HFFc6 (cell line): ENCODE measurements at places on chromosomes 7 and 10. TPM values are rescaled to one million over a fixed set of nuclear protein-coding genes. Genes with fewer than 3 reads are reported as not detected.

The PLXDC2 gene
- 0.28 to 2.9 TPM (median 1.6 TPM) in 3 replicates for total RNA-seq

The HOXA10 gene
- 37.4 to 42.6 TPM (median 39.9 TPM) in 3 replicates for total RNA-seq

The GPR15LG gene
- total RNA-seq: not detected in 2 replicates

The KLF14 gene
- total RNA-seq: not detected in 3 replicates

GRCh38 chr7:131653418-131654248, 97.2 kb upstream of the PODXL start:
- peaks cover 36% of the 10 kb centered on the region for H3K4me1 ChIP-seq
- H3K36me3 ChIP-seq: no peaks in the 10 kb centered on the region
- peak overlapping the region; percentile 64 for H3K4me3 ChIP-seq
- peak; percentile 43 for DNase-seq
- peak overlapping the region; percentile 53 for H3K27ac ChIP-seq

GRCh38 chr7:116739307-116739706, 67.3 kb downstream of the MET start:
- no peak overlapping the region for H3K4me3 ChIP-seq
- DNase-seq: no peak
- H3K36me3 ChIP-seq: peaks cover 82% of the 10 kb centered on the region
- peaks cover 79% of the 10 kb centered on the region for H3K4me1 ChIP-seq

GRCh38 chr7:67518580-67518979, 521.9 kb downstream of the TYW1 start:
- no peaks in the 10 kb centered on the region for H3K27me3 ChIP-seq
- H3K4me1 ChIP-seq: no peaks in the 10 kb centered on the region
- DNase-seq: no peak
- H3K4me3 ChIP-seq: no peak overlapping the region

GRCh38 chr7:29657288-29657687, 93.7 kb downstream of the PRR15 start:
- H3K27me3 ChIP-seq: no peaks in the 10 kb centered on the region
- no peaks in the 10 kb centered on the region for H3K36me3 ChIP-seq
- no peak for DNase-seq
- no peak overlapping the region for H3K4me3 ChIP-seq
- H3K27ac ChIP-seq: no peak overlapping the region
- no peaks in the 10 kb centered on the region for H3K4me1 ChIP-seq

GRCh38 chr10:70592186-70592735, 10.3 kb downstream of the PRF1 start:
- H3K4me3 ChIP-seq: no peak overlapping the region
- no peaks in the 10 kb centered on the region for H3K36me3 ChIP-seq
- H3K27ac ChIP-seq: no peak overlapping the region
- peaks cover 64% of the 10 kb centered on the region for H3K27me3 ChIP-seq
- no peak for DNase-seq
- no peaks in the 10 kb centered on the region for H3K4me1 ChIP-seq

DNA sequence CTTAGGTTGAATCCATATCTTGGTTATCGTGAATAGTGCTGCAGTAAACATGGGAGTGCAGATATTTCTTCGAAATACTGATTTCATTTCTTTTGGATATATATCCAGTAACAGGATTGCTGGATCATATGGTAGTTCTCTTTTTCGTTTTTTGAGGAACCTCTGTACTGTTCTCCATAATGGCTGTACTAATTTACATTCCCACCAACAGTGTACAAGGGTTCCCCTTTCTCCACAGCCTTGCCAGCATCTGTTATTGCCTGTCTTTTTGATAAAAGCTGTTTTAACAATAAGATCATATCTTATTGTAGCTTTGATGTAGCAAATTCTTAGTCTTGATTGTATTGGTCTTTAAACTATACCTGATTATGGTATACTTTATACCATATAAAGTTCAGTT, 45.3 kb downstream of the ZNRF2 start:
- no peaks in the 10 kb centered on the region; the same call in 1 of the 2 replicates for H3K27me3 ChIP-seq
- no peak overlapping the region for H3K4me3 ChIP-seq
- H3K4me1 ChIP-seq: peaks cover 16% of the 10 kb centered on the region

- peaks cover 16% of the 10 kb centered on the region for H3K4me1 ChIP-seq
- DNase-seq: no peak
- no peaks in the 10 kb centered on the region for H3K36me3 ChIP-seq
- H3K27me3 ChIP-seq: no peaks in the 10 kb centered on the region
Measured at GRCh38 chr10:58502956-58503355, 9.7 kb upstream of the BICC1 start.

GRCh38 chr10:73998929-73999691, 1.2 kb downstream of the VCL start:
- peaks cover 59% of the 10 kb centered on the region for H3K4me1 ChIP-seq
- peak overlapping the region; percentile 100 for H3K4me3 ChIP-seq
- H3K27me3 ChIP-seq: peaks cover 7% of the 10 kb centered on the region
- DNase-seq: peak; percentile 82
- H3K36me3 ChIP-seq: peaks cover 46% of the 10 kb centered on the region
- H3K27ac ChIP-seq: peak overlapping the region; percentile 99

- H3K27ac ChIP-seq: no peak overlapping the region
- H3K4me1 ChIP-seq: peaks cover 26% of the 10 kb centered on the region
- H3K36me3 ChIP-seq: no peaks in the 10 kb centered on the region
- peaks cover 15% of the 10 kb centered on the region for H3K27me3 ChIP-seq
- DNase-seq: no peak
Measured at GRCh38 chr10:29041616-29042015, 247.3 kb upstream of the LYZL1 start.
